HCT116 (cell line): ENCODE measurements at places on chromosomes 13 and 19.

DNA sequence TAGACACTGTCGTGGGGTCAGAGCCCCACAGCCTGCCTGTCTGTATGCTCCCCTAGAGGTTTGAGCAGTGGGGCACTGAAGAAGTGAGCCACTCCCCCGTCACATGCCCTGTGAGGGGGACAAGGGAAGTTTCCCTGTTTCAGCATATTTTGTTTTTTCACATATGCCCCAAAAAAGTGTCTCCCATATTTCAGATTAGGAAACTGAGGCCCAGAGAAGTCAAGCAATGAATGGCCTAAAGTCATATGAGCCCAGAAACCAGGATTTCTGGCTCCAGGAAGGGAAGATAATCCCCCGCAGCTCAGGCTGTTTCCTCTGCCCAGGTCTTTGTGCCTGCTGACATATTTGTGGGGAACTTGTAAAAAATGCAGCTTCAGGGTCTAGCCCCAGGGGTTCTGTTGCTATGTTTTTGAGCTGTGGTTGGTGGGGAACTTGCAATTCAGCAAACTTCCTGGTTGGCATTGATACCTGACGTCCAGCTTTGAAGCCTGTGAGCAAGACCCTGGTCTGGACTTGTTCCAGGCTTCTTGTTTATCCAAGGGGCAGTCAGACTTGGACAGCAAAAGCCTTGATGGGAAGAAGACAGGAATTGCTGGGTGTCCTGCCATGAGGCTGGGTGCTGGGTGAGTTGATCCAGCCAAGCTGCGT lies 9.5 kb downstream of the RASL11A start:
- no peak for DNase-seq

DNA sequence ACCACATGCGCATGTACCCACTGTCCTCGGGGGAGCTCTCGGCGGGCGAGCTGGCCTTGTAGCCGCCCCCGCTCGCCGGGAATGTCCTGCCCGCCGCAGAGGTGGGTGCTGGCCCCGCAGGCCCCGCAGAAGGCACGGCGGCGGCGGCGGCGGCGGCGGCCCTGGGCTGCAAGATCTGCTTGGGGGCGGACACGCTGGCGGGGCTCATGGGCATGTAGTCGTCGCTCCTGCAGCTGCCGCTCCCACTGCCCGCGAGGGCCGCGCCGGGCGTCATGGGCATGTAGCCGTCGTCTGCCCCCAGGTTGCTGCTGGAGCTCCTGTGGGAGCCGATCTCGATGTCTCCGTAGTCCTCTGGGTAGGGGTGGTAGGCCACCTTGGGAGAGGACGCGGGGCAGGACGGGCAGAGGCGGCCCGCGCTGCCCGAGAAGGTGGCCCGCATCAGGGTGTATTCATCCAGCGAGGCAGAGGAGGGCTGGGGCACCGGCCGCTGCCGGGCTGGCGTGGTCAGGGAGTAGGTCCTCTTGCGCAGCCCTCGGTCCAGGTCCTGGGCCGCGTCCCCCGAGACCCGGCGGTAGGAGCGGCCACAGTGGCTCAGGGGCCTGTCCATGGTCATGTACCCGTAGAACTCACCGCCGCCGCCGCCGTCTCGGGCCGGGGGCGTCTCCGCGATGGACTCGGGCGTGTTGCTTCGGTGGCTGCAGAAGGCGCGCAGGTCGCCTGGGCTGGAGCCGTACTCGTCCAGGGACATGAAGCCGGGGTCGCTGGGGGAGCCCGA lies 2.4 kb downstream of the IRS2 start:
- no peak for DNase-seq

DNA sequence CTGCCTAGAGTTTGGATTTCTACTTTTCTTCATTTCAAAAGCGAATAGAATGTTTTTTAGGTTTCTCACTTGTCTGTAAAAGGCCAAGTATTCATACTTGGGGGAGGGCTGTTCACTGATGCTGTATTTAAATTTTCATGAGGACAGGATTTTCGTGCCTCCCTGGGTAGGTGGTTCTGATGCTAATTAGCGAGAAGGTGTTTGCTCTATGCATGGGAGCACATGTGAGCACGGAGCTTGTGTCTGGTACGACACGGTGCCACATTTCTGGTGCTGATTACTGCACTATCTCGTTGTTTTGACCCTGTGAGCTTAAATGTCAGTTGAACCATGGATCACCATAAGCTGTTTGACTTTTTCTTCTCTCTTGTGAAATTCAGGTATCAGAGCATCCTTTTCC lies 45.8 kb downstream of the MTUS2 start:
- no peak for DNase-seq

DNA sequence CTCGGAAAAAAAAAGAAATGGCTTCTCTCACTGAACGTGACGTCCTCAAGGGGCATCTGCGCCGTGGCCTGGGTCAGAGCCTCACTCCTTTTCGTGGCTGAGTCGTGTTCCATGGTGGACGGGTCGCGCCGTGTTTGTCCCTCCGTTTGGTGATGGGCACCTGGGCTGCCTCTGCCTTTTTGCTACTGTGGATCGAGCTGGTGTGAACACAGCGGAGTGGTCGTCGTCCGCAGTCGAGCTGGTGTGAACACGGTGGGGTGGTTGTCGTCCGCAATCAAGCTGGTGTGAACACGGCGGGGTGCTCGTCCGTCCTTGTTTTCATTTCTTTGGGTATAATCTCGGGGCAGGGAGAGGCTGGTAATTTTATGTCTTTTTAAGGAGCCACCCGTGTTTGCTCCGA lies 11.6 kb downstream of the HCN2 start:
- no peak for DNase-seq

DNA sequence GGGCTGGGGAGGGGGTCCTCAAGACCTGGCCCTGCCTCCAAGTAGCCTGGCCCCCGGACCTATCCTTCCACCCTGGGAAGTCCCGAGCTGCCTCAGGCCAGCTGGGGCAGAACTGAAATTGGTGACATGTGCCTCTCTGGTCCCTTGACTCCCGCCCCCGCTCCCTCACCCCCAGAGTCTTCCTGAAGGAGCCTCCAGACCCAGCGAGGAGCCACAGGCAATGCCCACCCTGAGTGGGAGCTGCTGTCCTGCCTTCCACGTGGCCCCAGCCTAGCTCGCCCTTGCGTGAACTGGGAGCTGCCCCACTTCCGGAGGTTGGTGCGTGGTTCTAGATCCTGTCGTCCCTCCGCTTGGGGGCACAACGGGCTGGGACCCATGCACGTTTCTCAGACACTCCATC lies 34.6 kb downstream of the CEBPA start:
- no peak for DNase-seq

DNA sequence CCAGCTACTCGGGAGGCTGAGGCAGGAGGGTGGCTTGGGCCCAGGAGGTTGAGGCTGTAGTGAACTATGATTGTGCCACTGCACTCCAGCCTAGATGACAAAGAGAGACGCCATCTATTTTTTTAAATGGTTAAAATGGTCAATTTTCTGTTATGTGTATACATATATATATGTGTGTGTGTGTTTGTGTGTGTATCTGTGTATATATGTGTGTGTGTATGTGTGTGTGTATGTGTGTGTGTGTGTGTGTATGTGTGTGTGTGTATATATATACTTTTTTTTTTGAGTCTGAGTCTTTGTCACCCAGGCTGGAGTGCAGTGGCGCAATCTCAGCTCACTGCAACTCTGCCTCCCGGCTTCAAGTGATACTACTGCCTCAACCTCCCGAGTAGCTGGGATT lies 42.9 kb upstream of the KLF2 start:
- DNase-seq = no peak

GRCh38 chr13:50745542-50746115 lies 97.9 kb downstream of the DLEU7 start:
- DNase-seq = no peak

- no peak for DNase-seq
These were observed 989 bp upstream of the SSC5D start for GRCh38 chr19:55486971-55487923.
